ENCODE measurements at places on chromosomes 7 and 10. TPM values are rescaled to one million over a fixed set of nuclear protein-coding genes. Genes with fewer than 3 reads are reported as not detected.

Gene LAMB4
- 0.11 TPM for total RNA-seq

Gene SPDYE1
- not detected for total RNA-seq

Gene CNTNAP2
- total RNA-seq: not detected

Gene ARHGEF35
- total RNA-seq: 2.0 TPM

Gene UTF1
- total RNA-seq: not detected

- H3K4me3 ChIP-seq: no peak overlapping the region
- no peaks in the 10 kb centered on the region for H3K27me3 ChIP-seq
- no peaks in the 10 kb centered on the region for H3K36me3 ChIP-seq
- no peak overlapping the region for H3K27ac ChIP-seq
- DNase-seq: no peak
Measured at GRCh38 chr7:2325162-2325561, 10.9 kb upstream of the SNX8 start.

GRCh38 chr7:99390941-99391602 is 16.5 kb downstream of the ARPC1B start:
- no peak overlapping the region for H3K4me3 ChIP-seq
- peaks cover 95% of the 10 kb centered on the region for H3K36me3 ChIP-seq
- peaks cover 35% of the 10 kb centered on the region for H3K4me1 ChIP-seq
- no peak for DNase-seq

- H3K27me3 ChIP-seq: no peaks in the 10 kb centered on the region
- H3K4me1 ChIP-seq: peaks cover 11% of the 10 kb centered on the region
- H3K27ac ChIP-seq: no peak overlapping the region
- DNase-seq: no peak
- no peak overlapping the region for H3K4me3 ChIP-seq
Measured at GRCh38 chr10:3654980-3655379, 130.0 kb downstream of the KLF6 start.

- no peaks in the 10 kb centered on the region for H3K36me3 ChIP-seq
- H3K27me3 ChIP-seq: no peaks in the 10 kb centered on the region
- H3K4me1 ChIP-seq: no peaks in the 10 kb centered on the region
- H3K27ac ChIP-seq: no peak overlapping the region
Measured at GRCh38 chr10:67079126-67079525, 153.3 kb downstream of the LRRTM3 start.

GRCh38 chr10:51371743-51372142 is 297.5 kb downstream of the PRKG1 start:
- no peaks in the 10 kb centered on the region for H3K4me1 ChIP-seq
- no peaks in the 10 kb centered on the region for H3K36me3 ChIP-seq
- no peak overlapping the region for H3K4me3 ChIP-seq

DNA sequence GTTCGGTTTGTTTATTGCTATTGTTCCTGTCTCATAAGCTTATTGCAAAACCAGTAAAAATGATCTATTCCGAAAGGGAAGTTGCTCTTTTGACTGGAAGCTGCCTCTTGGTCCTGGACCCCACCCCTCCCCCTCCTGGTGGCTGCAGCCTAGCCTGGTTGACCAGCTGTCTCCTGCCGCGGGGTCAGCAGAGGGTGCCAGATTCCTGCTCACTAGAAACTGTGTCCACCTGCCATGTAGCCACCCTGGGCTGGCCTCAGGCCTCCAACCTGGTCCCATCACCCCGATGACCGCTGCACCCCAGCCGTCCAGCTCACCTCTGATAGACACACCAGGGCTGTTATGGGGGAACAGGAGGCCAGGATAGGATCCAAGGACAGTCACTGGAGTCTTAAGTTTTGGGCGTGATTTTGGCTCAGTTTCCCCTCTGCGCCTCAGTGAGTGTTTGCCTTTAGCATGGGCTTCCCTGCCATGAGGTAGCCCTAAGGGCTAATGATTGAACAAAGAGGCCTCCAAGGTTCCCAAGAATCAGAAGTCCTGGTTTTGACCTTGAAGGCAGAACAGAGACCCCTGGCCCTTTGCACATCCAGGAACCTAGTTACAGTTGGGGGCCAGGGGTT is 32.9 kb upstream of the SLF2 start:
- no peaks in the 10 kb centered on the region for H3K4me1 ChIP-seq
- H3K27me3 ChIP-seq: no peaks in the 10 kb centered on the region
- no peaks in the 10 kb centered on the region for H3K36me3 ChIP-seq
- H3K27ac ChIP-seq: no peak overlapping the region
- H3K4me3 ChIP-seq: no peak overlapping the region

DNA sequence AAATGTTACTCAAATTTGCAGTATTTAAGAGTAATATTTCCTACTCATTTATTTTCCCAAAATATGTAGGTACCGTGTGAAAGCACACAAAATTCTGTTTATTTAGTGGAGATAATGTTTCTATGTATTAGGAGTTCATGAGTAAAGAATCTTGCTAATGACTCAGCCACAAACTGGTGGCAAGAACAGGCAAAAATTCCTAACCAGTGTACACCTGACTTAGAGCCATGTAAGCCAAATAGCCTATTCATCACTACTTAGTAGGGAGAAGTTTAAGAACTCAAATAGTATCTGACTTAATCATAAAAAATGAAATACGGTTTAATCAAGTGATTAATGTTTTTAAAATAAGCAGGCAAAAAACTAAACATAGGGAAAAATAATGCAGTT is 169.0 kb downstream of the SRPK2 start:
- H3K27ac ChIP-seq: no peak overlapping the region
- H3K27me3 ChIP-seq: no peaks in the 10 kb centered on the region
- no peaks in the 10 kb centered on the region for H3K36me3 ChIP-seq
- no peaks in the 10 kb centered on the region for H3K4me1 ChIP-seq
- H3K4me3 ChIP-seq: no peak overlapping the region
- no peak for DNase-seq

- peaks cover 13% of the 10 kb centered on the region for H3K36me3 ChIP-seq
- DNase-seq: no peak
- no peaks in the 10 kb centered on the region for H3K27me3 ChIP-seq
- no peak overlapping the region for H3K4me3 ChIP-seq
- peaks cover 81% of the 10 kb centered on the region for H3K4me1 ChIP-seq
- H3K27ac ChIP-seq: peak overlapping the region; percentile 51
Measured at GRCh38 chr10:80186364-80187012, 18.8 kb downstream of the ANXA11 start.

GRCh38 chr10:48751730-48752129 is 67.1 kb downstream of the WDFY4 start:
- H3K36me3 ChIP-seq: no peaks in the 10 kb centered on the region
- H3K4me3 ChIP-seq: no peak overlapping the region
- no peak overlapping the region for H3K27ac ChIP-seq
- H3K4me1 ChIP-seq: no peaks in the 10 kb centered on the region
- no peak for DNase-seq
